Foreskin keratinocyte (primary cell): ENCODE measurements at places on chromosomes 7 and 10. TPM values are rescaled to one million over a fixed set of nuclear protein-coding genes. Genes with fewer than 3 reads are reported as not detected.

Gene TMEM184A
- 1.1 and 1.4 TPM in 2 replicates for total RNA-seq

Gene NEBL
- 0.17 and 0.32 TPM in 2 replicates for total RNA-seq

Gene DCLRE1A
- total RNA-seq, result 10.1 and 10.6 TPM in 2 replicates

Gene POM121C
- total RNA-seq, result 17.2 and 18.3 TPM in 2 replicates

Gene SPDYE11
- not detected in 2 replicates for total RNA-seq

Gene NUDCD3
- total RNA-seq, result 81.0 and 90.2 TPM in 2 replicates

Gene SKIDA1
- total RNA-seq, result 0.32 and 0.51 TPM in 2 replicates

Gene EIF4EBP2
- 23.4 and 27.5 TPM in 2 replicates for total RNA-seq

Gene GNAT3
- total RNA-seq, result not detected in 2 replicates

Gene CRHR2
- not detected in 2 replicates for total RNA-seq

Gene SHOC2
- 29.0 and 30.5 TPM in 2 replicates for total RNA-seq

Gene PVRIG
- total RNA-seq, result not detected in 2 replicates

Gene IGFBP1
- total RNA-seq, result not detected in 2 replicates

Gene ECHDC3
- 10.4 and 13.4 TPM in 2 replicates for total RNA-seq

Gene DGKB
- total RNA-seq, result not detected in 2 replicates

Gene SPDYE1
- total RNA-seq, result not detected in 2 replicates

Gene KCNH2
- total RNA-seq, result not detected in 2 replicates

Gene ATG9B
- 0.18 and 0.31 TPM in 2 replicates for total RNA-seq

Gene EGR2
- total RNA-seq, result 0.03 TPM in 1 of 2 replicates, not detected in the other

Gene LRRC17
- total RNA-seq, result 0.27 and 0.46 TPM in 2 replicates

Gene SAP25
- total RNA-seq, result not detected in 2 replicates

Gene JAKMIP3
- total RNA-seq, result 0.04 TPM in 1 of 2 replicates, not detected in the other

Gene CALHM1
- total RNA-seq, result not detected in 2 replicates

Gene TRA2A
- 41.4 and 46.0 TPM in 2 replicates for total RNA-seq

Gene SLC13A4
- 0.10 and 0.14 TPM in 2 replicates for total RNA-seq

Gene ZNF117
- 0.78 and 0.92 TPM in 2 replicates for total RNA-seq

Gene CALCR
- not detected in 2 replicates for total RNA-seq

Gene CYP3A5
- total RNA-seq, result 1.1 and 1.9 TPM in 2 replicates

Gene NHLRC2
- 13.7 and 14.0 TPM in 2 replicates for total RNA-seq

Gene CACNA2D1
- 1.6 and 2.3 TPM in 2 replicates for total RNA-seq

Gene LRIT1
- total RNA-seq, result not detected in 2 replicates

Gene GIMAP5
- total RNA-seq, result not detected in 2 replicates

Gene ERVW-1
- total RNA-seq, result not detected in 2 replicates

Gene TCAF2
- total RNA-seq, result 0.07 and 0.14 TPM in 2 replicates

Gene TDRD1
- total RNA-seq, result 0.11 TPM in 1 of 2 replicates, not detected in the other

Gene LAMB4
- 0.07 and 0.14 TPM in 2 replicates for total RNA-seq

Gene COL17A1
- total RNA-seq, result 1,970 and 2,423 TPM in 2 replicates

Gene CHAT
- not detected in 2 replicates for total RNA-seq

Gene CYP26C1
- total RNA-seq, result not detected in 2 replicates

Gene PRLHR
- not detected in 2 replicates for total RNA-seq

Gene GARIN1A
- total RNA-seq, result 0.11 and 0.71 TPM in 2 replicates

Gene SPDYE9
- not detected in 2 replicates for total RNA-seq

Gene MICALL2
- 19.7 and 20.8 TPM in 2 replicates for total RNA-seq

Gene ARF5
- total RNA-seq, result 159 and 166 TPM in 2 replicates

Gene CC2D2B
- 0.24 TPM in 1 of 2 replicates, not detected in the other for total RNA-seq

Gene RAMP3
- total RNA-seq, result not detected in 2 replicates

Gene AGMO
- not detected in 2 replicates for total RNA-seq

Gene PTPRN2
- total RNA-seq, result not detected in 2 replicates

Gene SIRT1
- total RNA-seq, result 8.6 and 9.4 TPM in 2 replicates
